ENCODE measurements at places on chromosomes 1 and 21.

DNA sequence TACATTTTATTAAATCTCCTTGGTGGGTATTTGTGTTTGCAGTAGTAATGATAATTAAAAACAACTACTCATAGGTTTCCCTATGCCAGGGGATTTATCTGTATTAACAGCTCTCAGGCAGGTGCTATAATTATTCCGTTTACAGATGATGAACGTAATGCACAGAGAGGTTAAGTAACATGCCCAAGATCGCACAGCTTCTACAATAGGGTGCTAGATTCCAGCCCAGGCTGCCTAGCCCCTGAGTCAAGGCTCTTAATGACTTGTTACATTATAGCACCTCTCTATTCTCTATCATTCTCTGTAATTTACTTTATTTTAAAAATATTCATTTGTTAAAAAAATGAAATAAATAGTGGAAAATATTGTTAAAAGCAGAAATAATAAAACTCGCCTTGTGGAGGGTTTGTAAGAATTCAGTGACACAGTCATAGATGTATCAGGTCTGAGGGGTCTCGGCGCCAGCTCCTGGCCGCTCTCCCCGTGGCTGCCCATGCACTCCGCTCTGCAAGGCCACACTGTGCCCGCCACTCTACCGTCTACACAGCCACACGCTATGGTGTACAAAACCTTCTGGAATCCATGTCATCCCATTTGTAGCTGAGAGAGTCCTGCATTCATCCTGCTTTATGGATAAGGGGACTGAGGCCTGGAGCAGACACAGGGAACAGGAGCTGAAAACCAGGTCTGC is 562.2 kb downstream of the MATN1 start:
- DNase-seq: no peak

GRCh38 chr21:42165901-42166300 is 53.0 kb upstream of the ABCG1 start:
- DNase-seq: no peak

DNA sequence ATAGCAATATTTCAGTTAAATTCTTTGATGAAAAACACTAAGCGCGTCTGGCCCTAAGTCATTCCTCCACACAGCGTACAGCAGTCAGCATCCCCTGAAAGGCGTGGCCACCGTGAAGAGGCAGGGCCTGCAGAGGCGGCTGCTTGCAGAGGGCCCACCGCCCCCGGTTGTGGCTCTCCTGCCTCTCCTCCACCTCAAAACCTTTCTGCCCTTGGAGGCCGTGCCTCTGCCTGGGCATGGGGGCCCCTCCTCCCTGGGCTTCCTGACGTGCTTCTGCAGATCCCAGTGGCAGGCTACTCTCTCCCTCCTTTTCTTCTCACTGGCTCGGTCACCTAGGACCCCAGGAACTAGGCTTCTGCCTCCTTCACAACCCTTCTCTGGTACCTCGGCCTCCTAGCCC is 16.2 kb downstream of the CLSTN1 start:
- DNase-seq: no peak

- DNase-seq: peak; percentile 69
Observed at GRCh38 chr1:52601991-52602855, at the start of gene GPX7. Gene GPX7, plus strand, starts transcription at chr1:52602371. Its CDS starts 39 bp downstream, at chr1:52602410.

GRCh38 chr1:48570568-48570967 is 98.6 kb upstream of the SPATA6 start:
- no peak for DNase-seq

DNA sequence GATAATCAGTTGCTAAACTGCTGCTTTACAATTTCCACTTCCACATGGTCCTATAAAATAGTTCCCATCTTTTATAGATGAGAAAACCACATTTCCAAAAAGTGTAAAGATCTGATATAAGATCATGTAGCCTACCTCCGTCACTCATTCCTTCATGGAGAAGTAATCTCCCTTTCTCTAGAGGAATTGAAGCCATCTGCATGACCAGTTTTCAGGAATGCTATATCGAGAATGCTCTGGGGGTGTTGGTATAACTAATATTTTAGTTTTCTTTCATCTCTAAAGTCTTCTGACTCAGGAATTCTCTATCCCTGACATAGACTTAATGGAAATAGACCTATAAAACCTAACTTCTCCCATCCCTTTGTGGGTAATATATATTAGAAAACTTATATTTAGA is 173.0 kb upstream of the UBE2U start:
- DNase-seq: no peak

GRCh38 chr1:78722947-78723346 is 73.3 kb downstream of the IFI44 start:
- DNase-seq: no peak

GRCh38 chr1:74467786-74468377 is 44.5 kb downstream of the LRRC53 start:
- DNase-seq: no peak

- no peak for DNase-seq
Observed at GRCh38 chr1:230124186-230125128, 57.4 kb downstream of the GALNT2 start.

DNA sequence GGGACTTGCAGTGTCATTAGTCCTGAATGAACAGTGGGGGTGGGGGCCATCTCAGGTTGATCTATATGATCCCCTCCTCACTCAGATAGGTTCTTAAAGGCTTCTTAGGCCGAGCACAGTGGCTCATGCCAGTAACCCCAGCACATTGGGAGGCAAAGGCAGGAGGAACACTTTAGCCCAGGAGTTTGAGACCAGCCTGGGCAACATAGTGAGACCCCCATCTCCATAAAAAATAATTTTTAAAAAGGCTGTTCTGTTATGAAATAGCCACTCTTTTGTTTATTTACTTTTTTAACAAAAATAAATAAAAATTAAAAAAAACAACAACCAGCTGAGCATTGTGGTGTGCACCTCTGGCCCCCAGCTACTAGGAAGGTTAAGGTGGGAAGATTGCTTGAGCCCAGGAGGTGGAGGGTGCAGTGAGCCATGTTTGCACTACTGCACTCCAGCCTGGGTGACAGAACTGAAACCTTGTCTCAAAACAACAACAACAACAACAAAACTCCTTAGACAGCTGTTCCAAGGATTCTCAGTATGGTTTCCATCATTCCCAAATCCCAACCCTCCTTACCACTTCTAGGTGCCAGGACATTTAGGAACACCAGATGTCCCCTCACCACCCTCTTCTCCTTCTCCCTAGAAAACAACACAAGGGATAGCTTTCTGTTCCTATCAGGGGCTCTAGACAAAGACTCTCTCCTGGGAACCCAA is 2.0 kb upstream of the TRAPPC3 start:
- DNase-seq: no peak

DNA sequence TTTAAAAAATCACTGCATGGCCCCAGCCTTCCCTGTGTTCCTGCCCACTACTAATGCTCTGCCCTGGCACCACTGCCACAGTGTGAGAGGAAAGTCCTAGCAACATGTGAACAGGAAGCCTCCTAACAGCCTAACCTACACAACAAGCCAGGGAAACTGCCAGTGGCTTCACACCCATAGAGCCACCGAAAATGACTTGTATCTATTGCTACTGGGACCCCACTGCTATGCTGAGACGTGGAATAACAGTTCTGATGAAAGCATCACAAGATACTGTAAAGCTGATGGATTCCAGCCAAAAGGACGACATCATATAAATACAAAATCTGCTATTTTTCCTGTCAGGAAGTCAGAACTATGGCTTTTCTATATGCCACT is 74.9 kb downstream of the JAK1 start:
- no peak for DNase-seq

DNA sequence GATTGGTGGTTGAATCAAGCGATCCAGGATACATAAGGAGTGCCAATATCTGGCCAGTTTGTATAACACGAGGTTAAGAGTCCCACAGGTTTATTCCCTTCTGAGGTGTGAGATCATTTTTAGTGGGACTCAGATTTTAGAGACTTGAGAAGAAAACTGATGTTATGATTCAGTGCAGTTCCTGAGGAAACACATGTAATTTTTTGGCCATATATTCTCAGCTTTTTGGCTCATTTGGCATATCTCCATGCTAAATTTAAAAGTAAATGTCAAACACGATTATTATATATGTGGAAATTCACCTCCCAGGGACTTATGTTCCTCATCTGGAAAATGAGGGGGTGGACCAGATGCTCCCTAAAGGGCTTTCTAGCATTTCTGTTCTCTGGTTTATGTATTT is 39.2 kb upstream of the SERBP1 start:
- no peak for DNase-seq

DNA sequence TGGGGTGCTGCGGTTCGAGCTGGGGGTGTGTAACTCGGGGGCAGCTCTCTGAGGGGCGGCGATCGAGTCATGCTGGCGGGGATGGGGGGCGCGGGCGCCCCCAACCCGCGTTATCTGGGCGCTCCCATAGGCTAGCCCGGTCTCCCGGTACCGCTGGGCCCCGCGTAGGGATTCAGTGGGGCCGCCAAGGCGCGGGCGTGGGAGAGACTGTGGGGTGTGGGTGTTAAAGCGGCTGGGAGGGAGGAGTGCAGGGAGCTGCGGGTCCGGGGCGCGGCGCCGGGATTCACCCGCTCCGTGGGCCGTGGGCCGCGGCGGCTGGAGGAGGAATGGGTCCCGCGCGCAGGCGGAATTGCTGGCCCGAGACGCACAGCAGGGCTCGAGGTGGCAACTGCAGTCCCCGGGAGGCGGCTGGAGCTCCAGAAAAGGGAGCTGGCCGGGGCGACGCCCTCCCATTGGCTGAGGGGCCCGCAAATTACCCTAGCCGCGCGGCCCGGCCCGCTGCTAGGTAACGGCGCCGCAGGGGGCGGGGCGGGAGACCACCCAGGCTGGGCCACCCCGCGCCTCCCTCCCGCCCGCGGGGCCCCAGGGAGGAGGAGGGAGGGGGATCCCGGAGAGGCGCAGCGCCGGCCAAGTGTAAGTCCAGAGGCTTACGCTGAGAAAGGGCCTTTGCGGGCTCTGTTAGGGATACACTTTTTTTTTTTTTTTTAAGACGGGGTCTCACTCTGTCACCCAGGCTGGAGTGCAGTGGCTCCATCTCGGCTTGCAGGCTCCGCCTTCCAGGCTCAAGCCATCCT is at the start of gene PTCH2:
PTCH2 (minus strand) TSS at position 392 of the 794 bp plus-strand sequence; CDS start at position 71, 321 bp downstream.
- peak; percentile 67 for DNase-seq

DNA sequence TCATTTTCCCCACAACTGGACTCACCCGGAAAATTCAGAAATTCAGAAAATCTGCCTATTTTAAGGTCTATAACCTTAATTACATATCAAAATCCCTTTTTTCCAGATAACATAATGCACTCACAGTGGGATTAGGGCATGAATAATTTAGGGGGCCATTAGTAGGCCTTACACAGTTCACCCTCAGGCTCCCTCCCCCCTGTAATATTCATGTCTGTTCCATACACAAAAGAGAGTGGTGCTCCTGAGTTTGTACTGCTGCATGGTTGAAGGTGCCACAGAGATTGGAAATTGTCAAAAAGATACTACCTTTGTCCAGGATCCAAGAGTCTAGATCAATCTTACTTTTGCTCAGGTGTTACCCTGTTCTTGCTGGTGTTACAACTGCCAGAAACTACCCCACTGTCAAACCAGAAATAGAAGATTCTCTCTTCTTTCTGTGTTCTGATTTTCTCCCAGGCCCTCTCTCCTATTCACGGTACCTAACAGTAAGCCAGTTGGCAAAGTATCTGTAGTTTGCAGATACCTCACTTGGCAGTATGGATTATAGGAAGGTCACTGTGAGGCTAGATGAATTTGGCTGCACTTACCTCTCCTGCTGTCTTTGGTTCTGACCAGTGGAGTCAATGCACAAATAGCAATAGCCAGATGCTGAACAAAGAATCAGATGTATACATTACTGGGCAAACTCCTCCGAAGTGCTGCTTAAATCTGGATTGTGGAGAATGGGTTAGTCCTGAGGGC is 53.2 kb downstream of the C1orf198 start:
- no peak for DNase-seq

- no peak for DNase-seq
Observed at GRCh38 chr1:174569240-174569639, 121.5 kb downstream of the GPR52 start.

DNA sequence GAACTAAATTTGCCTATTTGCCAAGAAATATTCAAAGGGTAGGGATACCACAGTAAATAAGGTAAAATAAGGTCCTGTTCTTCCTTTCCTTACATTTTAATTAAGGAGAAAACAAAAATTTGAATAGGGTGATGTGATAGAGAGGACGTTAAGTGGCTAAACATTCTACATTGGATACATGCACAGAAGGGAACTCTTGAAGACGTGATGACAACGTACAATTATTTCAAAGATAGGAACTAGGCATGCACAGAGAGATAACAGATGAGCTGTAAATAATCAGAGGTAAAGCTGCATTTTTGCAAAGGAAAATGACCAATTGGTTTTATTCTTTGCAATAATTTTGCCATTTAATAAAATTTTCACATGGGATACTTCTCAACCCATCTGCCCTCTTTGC is 69.7 kb downstream of the TRIM33 start:
- no peak for DNase-seq

DNA sequence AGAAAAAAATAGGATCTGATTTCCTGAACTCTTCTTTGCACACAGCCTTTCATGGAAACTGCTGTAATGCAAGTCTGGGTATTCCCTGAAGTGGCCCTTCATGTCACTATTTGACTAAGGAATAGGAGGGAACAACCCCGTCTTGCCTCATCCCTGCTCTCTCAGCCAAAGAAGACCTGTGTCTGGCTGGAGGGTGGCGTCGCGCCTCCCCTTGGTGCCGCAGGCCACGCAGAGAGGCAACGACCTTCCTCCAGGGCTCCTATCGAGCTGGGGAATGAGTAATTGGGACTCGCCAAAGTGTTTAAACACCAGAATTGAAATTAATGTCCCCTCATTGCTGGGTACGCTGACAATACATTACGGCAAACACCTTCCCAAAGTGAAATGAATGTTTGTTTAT is 129.8 kb downstream of the PBX1 start:
- DNase-seq: no peak

- DNase-seq: no peak
Observed at GRCh38 chr1:33281554-33282303, 25.4 kb downstream of the ZNF362 start.

- no peak for DNase-seq
Observed at GRCh38 chr21:25513810-25514209, 93.5 kb downstream of the MRPL39 start.

- no peak for DNase-seq
Observed at GRCh38 chr1:229434641-229435051, 752 bp upstream of the ACTA1 start.

DNA sequence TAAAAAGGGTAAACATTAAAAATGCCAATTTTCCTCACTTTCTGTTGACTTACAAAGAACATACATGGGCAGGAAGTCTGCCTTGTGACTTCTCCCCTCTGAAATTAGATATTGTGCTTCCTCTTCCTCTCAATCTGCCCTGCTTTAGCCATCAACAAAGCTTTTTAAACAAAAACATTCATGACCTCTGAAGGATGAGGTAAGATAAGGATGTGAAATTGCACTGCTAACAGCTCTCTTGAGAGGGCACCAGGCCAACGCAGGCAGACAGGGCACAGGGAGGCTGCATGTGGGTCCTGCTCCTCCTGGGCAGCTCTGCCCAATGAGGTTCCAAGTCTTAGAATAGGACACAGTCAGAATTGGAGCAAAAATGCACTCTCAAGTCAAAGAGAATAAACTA is 62.1 kb downstream of the DEGS1 start:
- DNase-seq: peak; percentile 75

- no peak for DNase-seq
Observed at GRCh38 chr1:204651843-204652421, 33.6 kb downstream of the LRRN2 start.

GRCh38 chr1:26005434-26006105 is 7.7 kb upstream of the PAFAH2 start:
- DNase-seq: no peak

Data from lower lobe of right lung (tissue), 2 donors.